Stimulated activated CD8-positive, alpha-beta memory T cell treated with anti-CD3 and anti-CD28 coated beads, Interleukin-2, amount 100 ng/mL, for 1 hour (primary cell): ENCODE measurements at places on chromosomes 5 and 9.

GRCh38 chr9:138020795-138021182 lies 143.2 kb downstream of the CACNA1B start:
- DNase-seq: no peak

DNA sequence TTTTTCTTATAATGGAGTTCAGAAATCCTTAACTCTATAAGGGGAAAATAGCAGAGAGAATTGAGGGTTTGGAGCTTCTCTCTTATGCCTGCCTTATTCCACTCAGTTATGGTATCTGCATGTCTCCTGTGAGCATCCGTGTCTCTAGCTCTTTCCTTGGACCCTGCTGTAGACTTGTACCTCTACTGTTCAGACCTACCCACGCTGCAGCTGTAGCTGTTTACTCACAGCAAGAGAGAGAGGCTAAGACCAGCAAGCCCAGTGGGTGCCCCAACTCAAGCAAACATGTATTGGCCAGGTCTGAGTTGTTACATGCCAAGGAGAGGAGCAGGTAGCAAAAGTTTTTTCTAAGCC lies 7.1 kb upstream of the PCSK1 start:
- no peak for DNase-seq

GRCh38 chr9:102225841-102226441 lies 487.5 kb upstream of the GRIN3A start:
- no peak for DNase-seq

GRCh38 chr5:2921651-2922050 lies 170.2 kb upstream of the IRX2 start:
- no peak for DNase-seq

DNA sequence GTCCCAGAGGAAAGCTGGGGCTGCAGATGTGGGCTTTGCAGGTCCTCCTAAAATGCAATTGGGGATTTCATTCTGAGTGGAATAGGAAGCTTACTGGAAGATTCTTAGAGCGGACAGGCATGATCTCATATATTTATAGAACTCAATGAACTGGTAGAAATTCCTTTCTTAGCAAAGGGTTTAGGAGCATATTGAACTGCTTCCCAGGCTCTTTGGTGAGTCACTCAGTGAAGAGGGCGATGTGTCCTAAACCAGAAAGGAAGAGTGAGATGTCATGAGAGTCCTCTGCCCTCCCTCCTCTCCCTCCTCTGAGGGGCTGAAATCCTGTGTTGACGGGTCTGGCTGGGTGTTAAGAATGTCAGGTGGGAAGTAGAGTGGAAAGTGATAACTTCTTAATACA lies 26.3 kb upstream of the SEMA6A start:
- no peak for DNase-seq

- DNase-seq: no peak
Observed at GRCh38 chr5:97412959-97413358, 229.9 kb upstream of the RIOK2 start.

DNA sequence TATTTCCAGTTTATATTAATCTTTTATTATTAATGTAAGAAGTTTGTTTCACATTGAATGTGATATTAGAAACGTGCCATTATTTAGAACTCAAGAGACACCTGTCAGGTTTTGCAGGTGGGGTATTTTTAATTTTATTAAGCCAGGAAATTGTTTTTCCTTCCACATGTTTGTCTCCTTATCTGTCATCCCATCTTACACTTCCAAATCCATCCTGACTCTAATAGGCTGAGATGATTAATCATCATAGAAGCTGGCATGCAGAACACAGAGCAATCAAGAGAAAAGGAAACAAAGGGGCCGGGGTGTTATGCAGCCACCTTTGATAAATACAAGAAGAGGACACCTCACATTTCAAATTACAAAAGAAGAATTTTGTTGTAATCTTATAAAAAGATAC lies 506.5 kb downstream of the ISL1 start:
- no peak for DNase-seq

DNA sequence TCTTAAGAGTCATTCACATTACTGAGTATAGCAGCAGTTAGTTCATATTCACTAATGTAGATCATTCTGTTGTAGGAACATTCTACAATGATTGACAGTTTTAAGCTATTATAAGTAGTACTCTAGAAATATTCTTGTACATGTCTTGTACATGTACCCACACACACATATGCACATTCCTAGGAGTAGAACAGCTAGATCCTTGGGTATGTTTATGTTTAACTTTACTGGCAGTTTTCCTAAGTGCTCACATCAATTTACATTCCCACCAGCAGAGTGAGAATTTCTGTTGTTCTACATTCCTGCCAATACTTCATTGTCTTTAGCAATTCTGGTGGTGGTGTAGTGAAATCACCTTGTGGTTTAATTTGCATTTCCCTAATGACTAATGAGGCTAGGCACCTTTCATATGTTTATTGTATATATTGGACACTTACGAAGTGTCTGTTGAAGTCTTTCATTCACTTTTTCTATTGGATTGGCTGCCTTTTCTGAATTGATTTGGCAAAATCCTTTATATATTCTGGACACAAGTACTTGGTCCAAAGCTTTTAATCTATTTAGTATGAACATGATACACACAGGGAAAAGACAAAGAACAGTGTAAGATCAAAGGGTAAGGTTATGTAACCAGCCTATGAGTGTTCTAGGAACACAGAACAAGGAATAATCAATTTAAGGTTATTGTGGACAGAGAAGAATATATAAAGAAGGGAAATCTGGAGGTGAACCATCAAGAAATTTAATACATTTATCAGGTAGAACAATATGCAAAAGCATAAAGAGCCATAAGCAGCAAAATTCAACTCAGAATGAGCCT lies 95.6 kb downstream of the MLLT3 start:
- no peak for DNase-seq

DNA sequence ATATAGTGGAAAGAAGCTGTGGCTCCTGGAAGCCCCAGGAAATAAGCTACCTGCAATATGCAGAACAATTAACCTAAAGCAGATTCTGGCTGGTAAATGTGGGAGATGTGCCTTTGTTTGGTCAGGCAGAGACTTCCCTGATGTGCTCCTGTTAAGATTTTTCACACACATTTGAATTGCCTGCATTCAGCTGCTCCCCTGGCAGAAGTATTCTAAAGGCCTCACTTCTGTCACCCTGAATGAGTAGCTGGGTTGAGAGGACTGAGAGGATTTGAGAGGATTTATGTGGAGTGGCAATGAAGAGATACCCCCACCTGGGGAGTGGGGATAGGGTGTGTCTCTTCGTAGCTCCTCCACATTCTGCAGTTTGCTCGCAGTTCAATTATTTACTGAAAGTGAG lies 130.5 kb downstream of the ST8SIA4 start:
- DNase-seq: no peak

DNA sequence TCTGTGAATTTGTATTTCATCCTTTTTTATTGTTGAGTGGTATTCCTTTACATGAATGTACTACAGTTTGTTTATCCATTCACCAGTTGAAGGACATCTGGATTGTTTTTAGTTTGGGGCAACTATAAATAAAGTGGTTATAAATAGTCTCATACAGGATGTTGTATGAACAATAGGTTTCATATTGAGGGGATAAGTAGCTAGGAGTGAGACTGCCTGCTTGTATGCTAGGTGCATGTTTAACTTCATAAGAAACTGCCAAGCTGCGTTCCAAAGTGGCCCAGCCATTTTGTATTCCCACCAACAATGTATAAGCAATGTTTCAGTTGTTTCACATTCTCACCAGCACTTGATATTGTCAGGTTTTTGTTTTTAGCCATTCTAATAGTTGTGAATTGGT lies 21.5 kb downstream of the OTULINL start:
- no peak for DNase-seq

- no peak for DNase-seq
Observed at GRCh38 chr5:163565931-163566608, 60.7 kb downstream of the MAT2B start.

DNA sequence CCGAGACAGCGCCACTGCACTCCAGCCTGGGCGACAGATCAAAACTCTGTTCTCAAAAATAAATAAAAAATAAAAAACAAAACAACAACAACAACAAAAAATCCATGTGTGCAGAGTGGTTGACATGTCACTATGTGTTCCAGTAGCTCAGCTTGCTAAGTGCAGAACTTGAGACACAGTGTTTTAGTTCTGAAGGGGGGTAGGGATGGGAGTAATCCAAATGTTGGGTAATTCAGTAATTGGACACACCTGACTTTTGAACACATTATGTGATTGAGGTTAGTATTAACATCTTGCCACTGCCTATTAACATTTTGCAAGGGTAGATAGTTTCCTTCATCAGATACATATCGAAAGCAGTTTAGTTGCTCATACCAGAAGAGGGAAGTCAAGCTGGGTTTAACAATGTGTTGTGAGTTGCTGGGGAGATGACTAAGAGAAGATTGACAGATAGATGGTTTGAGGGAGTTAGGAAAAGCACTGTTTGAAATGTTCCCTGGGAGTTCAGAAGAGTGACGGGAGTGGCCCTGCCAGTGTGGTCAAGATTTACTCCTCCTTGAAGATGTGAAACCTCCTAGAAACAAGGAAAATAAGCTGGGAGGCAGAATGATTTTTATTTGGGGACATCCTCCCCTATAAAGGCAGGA lies 928 bp downstream of the HACD4 start:
- no peak for DNase-seq

DNA sequence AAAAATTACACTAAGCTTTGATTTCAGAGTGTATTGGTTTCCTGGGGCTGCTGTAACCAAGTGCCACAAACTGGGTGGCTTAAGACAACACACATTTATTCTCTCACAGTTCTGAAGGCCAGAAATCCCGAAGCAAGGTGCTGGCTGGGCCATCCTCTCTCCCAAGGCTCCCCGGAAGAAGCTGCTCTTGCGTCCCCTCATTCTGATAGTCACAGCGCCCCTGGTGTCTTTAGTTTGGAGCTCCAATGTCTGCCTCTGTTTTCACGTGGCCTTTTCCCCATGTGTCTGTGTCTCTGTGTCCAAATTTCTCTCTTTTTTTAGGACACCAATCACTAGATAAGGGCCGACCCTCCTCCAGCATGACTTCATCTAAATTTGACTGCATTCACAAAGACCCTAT lies 56.7 kb downstream of the ROPN1L start:
- no peak for DNase-seq

- DNase-seq: no peak
Observed at GRCh38 chr5:141848744-141849414, 29.3 kb downstream of the PCDH1 start.

- DNase-seq: no peak
Observed at GRCh38 chr9:77848897-77849296, 182.7 kb downstream of the GNAQ start.

DNA sequence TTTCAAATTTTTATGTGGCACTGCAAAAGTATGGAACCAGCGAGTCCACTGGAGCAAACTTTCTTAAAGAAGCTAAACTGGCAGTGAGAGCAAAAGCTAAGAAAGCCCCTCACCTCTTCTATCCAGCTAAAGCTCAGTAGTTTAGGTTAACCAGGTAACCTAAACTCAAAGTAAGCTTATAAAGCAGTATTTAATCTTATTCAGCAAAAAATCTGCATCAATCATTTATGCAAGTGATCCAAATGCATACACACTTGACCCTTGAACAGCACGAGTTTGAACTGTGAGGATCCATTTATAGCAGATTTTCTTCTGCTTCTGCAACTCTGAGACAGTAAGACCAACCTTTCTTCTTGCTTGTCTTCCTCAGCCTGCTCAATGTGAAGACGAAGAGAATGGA lies 363.8 kb upstream of the CDH18 start:
- no peak for DNase-seq

DNA sequence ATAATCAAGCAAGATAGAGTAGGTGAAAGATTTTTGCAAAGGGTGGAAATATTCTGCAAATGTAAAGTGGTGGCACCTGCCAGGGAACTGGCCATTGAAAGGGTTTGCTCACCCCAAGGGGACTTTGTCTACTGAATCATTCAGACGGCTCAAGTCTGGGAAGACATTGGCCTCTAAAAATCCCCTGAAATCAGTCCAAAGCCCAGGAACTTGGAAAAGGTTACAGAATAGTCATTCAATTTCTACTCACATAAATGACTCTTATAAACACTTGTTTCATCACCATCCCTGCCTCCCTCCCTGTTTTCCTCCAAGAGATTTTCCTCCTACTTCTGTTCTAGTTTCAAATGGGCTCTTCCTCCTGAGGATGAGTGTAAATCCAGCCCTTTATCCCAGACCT lies 28.5 kb downstream of the ZNF366 start:
- no peak for DNase-seq

DNA sequence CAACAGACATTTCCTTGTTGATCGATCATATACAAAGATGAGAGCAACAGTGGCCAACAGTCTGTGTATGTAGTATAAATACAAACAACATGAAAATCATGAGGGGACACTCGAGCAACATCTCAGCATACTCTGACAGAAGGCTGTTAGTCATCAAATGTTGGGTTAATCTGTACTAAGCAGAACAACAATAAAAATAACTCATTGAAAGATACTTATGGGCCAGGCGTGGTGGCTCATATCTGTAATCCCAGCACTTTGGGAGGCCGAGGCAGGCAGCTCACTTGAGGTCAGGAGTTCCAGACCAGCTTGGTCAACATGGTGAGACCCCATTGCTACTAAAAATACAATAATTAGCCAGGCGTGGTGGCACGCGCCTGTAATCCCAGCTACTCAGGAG lies 67.3 kb downstream of the SCAI start:
- no peak for DNase-seq

- no peak for DNase-seq
Observed at GRCh38 chr5:158819095-158819494, 280.6 kb downstream of the EBF1 start.

DNA sequence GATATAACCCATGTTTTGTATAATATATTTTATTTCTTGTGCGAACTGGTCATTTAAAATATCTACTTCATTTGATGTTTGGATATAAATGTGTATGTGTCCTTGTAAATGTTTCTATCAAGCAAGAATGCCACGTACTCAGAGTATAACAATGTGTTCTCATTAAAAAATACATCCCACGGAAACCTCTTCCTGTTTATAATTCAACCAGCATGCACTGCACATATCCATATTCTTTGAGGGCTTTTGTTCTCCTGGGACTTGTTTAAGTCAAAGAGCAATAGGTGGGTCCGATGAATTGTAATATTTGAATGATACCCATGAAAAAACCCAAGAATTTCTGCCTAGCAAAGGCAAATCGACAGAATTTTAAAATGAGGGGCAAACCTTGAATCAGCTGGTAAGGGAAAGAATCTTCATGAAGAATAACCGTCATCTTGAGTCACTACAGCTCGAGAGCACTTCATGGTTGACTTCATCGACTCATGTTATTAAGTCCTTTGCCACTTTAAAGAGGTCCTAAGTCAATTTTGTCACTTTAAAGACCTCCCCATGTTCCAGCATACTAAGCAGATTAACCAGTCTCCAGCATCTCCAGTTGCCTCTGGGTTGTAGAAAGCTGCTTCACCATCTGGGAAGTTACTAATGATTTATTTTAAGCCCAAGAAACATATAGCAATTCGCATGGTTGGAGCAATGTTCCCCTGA lies 80.6 kb downstream of the NPR3 start:
- no peak for DNase-seq

GRCh38 chr5:95669985-95670384 lies 12.8 kb downstream of the SPATA9 start:
- DNase-seq: no peak

- DNase-seq: no peak
Observed at GRCh38 chr9:32882705-32883104, 99.4 kb downstream of the TMEM215 start.

- DNase-seq: no peak
Observed at GRCh38 chr5:93810780-93811179, 69.4 kb upstream of the POU5F2 start.
